T-helper 17 cell (primary cell): ENCODE measurements at places on chromosomes 1 and 21.

DNA sequence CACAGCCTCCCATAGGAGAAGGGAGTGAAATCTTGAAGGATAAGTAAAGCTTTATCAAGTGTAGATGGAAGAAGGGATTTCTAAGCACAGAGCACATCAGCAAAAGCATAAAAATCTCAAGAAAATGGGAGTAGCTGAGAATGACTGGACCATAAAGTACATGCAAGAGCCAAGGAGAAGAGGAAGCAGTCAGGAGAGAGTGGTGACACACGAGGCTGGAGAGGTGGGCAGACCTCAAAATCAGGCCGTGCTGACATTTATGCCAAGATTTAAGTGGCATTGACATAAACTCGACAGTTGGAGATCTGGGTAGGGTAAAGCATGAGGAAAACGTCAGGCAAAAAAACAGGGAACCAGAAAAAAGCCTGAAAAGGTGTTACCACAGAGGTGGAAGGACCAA is 62.3 kb downstream of the GFI1 start:
- DNase-seq = no peak

- no peak for DNase-seq
Measured at GRCh38 chr1:48227165-48228013, 4.9 kb downstream of the SLC5A9 start.

DNA sequence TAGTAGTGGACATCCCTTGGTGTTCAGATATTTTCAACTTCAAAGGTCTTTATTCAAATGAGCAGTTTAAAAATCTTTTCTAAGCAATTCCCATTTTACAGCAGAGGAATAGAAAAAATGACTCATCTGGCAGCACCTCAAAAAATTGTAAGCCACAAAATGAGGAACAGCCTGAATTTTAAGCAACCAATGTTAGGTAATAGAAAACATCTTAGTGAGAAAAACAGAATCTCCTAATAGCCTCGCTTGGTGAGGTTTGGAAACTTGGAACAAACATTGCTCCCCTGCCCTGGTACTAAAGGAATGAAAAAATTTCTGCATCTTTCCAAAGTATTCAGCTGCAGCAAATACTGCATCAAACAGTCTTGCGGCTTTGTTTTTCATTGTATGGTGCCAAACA is 264.4 kb downstream of the NTNG1 start:
- DNase-seq = no peak

- no peak for DNase-seq
Measured at GRCh38 chr1:4328402-4329071, 325.9 kb upstream of the AJAP1 start.

DNA sequence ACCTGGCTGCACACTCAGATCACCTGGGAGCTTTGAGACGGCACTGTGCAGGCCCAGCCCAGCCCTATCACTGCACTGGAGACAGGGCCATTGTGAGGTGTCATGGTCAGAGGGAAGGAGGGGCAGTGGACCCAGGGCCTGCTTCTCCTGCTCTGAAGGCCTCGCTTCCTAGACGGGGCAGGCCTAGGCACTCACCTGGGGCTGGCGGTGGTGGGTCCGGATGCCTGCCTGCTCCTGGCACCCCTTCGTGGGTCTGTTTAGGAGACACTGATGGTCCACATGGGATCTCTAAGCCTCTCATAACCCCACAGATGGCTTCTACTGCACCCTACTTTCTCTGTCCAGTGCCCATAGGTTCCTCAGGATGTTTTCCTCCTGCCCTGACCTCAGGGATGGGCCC is 230.9 kb downstream of the MATN1 start:
- no peak for DNase-seq

GRCh38 chr1:201655243-201655642 is 116.3 kb downstream of the NAV1 start:
- DNase-seq = no peak

DNA sequence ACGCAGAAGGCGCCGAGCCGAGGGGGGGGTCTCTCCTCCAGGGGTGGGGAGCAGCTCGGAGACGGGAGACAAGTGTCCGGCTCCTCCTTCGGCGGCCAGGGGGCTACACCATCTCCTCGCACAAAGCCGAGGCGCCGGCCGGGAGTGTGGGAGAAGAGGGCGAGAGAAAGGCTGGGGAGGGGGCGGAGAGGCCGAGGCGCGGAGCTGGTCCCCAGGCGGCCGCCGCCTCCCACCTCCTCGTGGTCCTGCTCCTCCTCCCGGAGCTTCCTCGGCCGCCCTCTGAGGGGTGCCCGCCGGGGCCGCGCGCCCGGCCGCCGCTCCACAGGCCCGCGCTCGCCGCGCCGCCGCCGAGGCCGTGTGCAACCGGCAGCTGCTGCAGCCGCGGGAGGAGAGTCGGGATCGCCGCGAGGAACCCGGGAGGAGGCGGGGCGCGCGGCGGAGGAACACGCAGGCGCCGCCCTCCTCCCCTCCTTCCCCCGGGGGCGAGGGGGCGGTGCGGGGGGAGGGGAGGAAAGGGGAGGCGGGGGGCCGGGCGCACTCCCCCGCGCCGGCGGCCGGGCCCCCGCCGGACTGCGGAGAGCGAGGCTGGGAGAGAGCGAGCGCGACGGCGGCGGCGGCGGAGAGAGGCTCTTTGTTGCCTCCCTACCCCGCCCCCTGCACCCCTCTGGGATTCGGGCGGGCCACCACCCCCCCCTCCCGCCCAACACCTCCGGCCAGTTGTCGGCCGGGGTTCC is at the start of gene ENAH:
Gene ENAH (minus strand): TSS at position 395 of the 734 bp plus-strand sequence. CDS start 433 bp downstream, outside the sequence.
- DNase-seq = peak; percentile 32

DNA sequence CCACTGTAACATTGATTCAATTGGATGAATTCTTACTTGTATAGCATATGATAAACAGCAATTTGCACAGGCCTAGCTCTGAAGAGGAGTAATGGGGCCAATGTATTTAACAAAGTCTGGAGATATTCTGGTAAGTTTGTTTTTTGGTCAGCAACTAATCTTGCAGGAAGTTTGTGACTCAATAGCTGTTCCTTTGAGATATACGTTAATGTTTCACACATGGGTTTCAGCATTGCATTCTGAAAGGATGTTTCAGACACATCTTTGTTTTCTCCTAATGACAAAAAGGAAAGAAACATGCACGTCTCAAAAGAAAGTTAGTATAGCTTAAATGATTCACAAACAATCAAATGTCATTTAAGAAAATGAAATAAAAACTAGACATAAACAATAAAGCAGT is 49.0 kb downstream of the LTN1 start:
- no peak for DNase-seq

- no peak for DNase-seq
Measured at GRCh38 chr1:160682983-160683865, 28.4 kb downstream of the CD48 start.
